ENCODE measurements at places on chromosomes 6 and 20. TPM values are rescaled to one million over a fixed set of nuclear protein-coding genes. Genes with fewer than 3 reads are reported as not detected.

- H3K4me1 ChIP-seq: no peaks in the 10 kb centered on the region
- no peaks in the 10 kb centered on the region for H3K27me3 ChIP-seq
- no peak overlapping the region for H3K4me3 ChIP-seq
- no peaks in the 10 kb centered on the region for H3K36me3 ChIP-seq
- no peak for DNase-seq
These were observed 57.4 kb upstream of the MPC1 start for GRCh38 chr6:166440106-166440505.

DNA sequence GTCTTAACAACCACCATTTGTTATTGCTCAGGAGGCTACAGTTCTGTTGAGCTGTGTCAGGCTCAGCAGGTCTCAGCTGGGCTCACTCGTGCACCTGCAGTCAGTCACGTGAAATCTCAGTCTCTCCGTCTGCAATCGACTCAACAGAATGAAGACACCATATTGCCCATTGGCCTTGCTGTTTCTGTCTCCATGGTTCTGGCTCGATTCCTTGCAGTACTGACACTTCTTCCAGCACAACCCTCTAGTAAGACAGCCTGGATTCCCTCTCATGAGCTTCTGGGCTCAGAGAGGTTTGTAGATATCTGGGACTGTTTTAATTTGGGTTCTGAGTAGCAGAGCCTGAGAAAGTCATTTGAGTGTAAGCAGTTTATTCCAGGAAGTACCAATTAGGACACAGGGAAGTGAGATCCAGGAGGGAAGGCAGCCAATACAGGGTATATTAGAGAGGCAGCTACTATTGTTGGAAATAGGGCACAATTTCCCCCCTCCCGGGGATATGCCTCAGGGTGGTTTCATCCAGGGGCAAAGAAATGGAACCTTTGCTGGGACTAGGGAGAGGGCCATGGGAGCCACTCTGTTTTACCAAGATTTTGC is 87.4 kb upstream of the RALGAPA2 start:
- no peak overlapping the region for H3K27ac ChIP-seq
- H3K27me3 ChIP-seq: no peaks in the 10 kb centered on the region
- H3K4me3 ChIP-seq: no peak overlapping the region
- H3K4me1 ChIP-seq: no peaks in the 10 kb centered on the region
- H3K36me3 ChIP-seq: no peaks in the 10 kb centered on the region

- H3K27ac ChIP-seq: no peak overlapping the region
- H3K4me3 ChIP-seq: no peak overlapping the region
- DNase-seq: no peak
- no peaks in the 10 kb centered on the region for H3K4me1 ChIP-seq
These were observed 228.8 kb downstream of the DHX35 start for GRCh38 chr20:39190666-39191570.

DNA sequence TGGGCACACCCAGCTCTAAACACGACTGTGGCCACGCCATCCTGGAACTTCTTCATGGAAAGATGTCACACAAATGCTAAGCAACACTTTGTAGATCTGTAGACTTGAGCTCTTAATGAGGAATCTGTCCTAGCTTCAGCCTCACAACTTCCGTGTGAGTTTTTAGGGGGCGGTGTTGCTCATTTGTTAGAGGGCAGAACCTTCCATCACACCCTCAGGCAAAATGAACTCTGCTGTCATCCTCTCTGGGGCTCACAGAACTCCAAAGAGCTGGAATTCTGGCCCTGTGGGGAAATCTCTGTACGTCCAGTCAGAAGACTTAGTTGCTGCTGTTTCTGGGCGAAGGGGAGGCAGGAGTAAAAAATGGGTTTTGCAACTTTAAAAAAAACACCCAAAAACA is 49.8 kb downstream of the NRN1 start:
- H3K27ac ChIP-seq: no peak overlapping the region
- no peak overlapping the region for H3K4me3 ChIP-seq
- no peak for DNase-seq
- H3K36me3 ChIP-seq: no peaks in the 10 kb centered on the region
- no peaks in the 10 kb centered on the region for H3K4me1 ChIP-seq

TBX18 gene
- total RNA-seq: 5.2 TPM

DNA sequence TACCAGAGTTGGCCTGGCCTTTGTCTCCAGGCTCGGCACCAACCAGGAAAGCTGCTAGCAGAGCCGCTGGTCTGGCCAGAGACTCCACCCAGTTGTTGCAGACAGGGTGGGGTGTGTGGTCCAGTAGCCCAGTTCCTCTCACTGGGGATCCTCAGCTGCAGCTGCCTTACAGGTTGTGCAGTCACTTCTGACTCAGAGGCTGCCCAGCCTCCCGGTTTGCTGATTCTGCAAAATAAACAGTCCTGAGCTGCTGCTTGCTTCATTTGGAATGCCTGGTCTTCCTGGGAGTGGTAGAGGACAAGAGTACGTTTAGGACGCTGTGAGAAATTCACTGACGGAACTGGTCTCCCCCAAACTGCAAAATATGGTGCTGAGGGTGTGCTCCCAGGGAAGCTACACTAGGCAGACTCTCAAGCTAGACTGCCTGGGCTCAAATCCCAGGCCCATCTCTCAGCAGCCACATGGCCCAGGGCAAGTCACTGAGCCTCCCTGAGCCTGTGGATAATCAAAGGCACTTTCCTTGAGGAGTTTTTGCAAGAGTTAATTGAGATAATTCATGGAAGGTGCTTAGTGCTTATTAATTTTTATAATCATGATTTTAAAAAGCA is 246.1 kb downstream of the TFAP2C start:
- H3K4me3 ChIP-seq: no peak overlapping the region
- no peaks in the 10 kb centered on the region for H3K36me3 ChIP-seq
- H3K27me3 ChIP-seq: no peaks in the 10 kb centered on the region
